IMR-90 (cell line): ENCODE measurements at places on chromosomes 4 and X.

DNA sequence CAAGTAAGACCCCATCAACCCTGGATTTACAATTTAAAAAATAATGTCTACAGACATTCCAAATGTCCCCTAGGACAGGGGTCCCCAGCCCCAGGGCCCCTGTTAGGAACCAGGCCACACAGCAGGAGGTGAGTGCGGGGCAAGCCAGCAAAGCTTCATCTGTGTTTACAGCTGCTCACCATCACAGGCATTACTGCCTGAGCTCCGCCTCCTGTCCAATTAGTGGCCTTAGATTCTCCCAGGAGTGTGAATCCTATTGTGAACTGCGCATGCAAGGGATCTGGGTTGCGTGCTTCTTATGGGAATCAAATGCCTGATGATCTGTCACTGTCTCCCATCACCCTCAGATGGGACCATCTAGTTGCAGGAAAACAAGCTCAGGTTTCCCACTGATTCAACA, 146.1 kb downstream of the ATP10D start:
- no peak for DNase-seq

DNA sequence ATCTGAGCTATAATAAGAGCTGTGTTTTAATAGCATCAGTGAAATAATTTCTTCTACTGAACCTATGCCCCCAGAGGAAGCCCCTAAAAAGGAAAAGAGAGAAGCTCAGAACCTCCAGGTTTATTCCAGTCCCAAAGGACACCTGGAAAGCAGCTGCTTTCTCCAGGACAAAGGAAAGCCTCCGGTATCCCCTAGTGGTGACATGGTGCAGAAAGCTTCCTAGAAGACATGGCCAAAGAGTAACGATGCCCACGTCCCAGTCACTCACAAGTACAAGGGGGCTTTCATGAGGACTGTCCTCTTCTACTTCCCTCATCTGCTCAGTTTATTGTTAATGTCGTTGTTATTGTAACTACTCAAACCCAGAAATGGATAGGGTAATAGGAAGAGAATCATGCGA, 343.9 kb downstream of the UNC5C start:
- no peak for DNase-seq

DNA sequence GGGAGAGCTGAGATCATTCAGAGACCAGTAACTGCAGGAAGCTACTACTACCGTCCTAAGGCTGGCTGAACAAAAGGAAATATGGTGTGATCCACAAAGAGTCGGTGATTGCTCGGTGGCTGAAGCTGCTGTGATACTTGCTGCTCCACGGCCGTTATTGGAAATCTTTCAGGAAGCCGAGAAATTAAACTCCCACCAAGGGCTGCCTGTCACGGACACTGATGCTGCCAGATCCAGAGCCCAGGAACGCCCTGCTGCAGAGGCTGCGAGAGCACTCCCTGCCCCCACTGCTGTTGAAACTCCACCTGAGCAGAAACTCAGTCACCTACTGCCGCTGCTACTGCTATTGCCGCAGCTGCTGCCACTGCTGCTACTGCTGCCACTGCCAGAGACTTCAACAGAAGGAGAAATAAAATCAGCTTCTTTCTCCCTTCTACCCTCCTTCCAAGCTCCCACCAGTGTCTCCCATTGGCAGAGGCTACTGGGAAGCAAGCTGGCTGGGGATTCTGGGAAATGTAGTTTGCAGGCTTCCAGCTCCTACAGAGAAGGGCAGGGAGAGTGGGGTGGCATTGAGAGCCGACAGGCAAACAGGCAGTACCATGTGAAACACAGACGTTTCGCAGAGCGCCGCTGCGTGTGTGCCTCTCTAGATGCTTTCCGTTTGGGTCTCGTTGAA, 126.0 kb upstream of the ENPP6 start:
- DNase-seq: peak; percentile 75

GRCh38 chr4:35835893-35836292, 408.4 kb downstream of the ARAP2 start:
- no peak for DNase-seq
